ENCODE measurements at places on chromosomes 1 and 21.

DNA sequence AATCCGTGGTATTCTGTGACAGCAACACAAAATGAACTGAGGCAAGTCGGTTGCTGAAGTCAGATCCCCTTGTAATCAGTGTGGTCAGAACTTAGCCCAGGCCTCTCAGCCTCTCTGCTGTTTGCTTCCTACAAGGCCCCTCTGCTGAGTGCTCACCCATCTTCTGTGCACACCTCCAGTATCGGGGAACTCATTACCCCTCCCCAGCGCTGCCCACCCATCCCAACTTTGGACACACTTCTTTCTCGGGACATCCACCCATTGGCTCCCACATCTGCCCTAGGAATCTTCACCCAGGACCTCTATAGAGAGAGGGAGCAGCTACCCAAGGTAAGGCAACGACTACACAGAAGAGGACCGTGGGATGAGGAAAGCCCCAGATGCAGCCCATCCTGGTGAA is 217.5 kb downstream of the MATN1 start:
- DNase-seq: no peak

GRCh38 chr1:117719004-117719403 is 113.2 kb downstream of the TENT5C start:
- DNase-seq: no peak

GRCh38 chr21:33109574-33110339 is 39.8 kb downstream of the OLIG1 start:
- no peak for DNase-seq

GRCh38 chr1:51326839-51327238 is 3.5 kb downstream of the TTC39A start:
- no peak for DNase-seq

DNA sequence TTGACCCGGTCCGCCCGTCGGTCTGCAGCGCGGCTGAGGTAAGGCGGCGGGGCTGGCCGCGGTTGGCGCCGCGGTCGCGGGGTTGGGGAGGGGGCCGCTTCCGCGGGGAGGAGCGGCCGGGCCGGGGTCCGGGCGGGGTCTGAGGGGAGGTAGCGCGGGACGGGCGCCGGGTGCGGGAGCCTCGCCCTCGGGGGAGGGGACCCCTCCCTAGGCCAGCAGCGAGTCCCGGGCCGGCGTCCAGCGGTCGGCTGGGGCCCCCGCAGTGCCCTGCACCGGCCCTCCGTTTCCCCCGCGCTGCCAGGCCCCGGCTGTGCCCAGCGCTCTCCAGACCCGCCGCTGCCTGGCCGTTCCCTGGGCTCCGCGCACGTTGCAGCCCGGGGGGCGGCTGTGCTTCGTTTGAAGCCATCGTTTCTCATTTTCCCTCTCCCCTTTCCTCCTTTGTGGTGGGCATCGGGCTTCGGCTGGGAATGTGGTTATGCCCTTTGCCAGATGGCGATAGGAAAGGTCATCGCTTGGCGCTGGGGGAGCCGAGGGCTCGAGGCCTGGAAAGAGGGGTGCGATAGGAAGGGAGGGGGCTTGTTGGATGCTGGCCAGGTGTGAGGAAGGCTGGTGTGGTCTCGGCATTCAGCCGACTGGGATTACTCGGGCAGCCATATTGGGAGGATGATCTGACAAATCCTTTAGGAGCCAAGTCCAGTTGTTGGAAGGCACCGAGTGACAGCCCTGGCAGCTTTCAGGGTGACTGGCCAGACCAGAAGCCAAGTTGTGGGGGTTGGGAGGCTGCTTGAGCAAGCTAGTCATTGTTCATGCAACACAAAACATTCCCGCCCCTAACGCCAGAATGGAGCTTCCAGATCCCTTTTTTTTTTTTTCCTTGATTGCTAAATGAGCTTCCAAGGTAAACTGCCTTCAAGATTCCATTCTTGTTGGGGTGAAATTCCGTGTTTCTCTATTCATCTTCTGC is 753 bp downstream of the KIF1B start:
- DNase-seq: peak; percentile 91

- no peak for DNase-seq
Observed at GRCh38 chr1:2887941-2888855, 86.7 kb upstream of the TTC34 start.

DNA sequence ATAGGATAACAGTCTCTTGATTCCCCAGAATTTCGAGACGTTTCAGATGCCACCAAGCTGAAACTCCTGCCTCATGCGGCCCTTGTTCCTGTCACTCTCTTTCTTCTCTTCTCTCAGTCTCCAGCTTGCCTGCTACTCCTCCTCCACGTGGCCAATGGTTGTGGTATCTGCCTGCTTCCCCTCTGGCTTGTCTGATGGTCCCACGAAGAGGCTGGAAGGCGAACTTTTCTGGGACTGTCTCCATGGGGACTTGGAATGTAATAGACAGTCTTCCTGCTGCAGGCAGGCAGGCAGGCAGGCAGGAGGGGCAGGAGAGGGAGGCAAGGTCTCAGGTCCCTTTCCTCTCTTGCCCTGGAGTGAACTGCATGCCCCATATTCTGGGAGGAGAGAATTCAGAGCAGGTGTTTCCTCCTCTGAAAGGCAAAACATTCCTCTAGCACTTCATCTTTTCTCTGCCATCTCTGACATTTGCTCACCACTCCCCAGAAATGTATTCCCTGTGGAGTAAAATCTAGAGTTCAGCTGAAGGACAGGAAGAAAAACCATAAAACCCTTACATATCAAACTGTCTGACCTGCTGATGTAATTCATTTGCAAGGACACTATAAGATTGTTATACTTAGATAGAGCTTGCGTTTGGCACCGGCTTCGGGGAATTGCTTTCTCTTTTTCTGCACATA is 64.1 kb upstream of the GNG12 start:
- DNase-seq: peak; percentile 82
